CD8-positive, alpha-beta memory T cell (primary cell): ENCODE measurements at places on chromosomes 6 and 20. TPM values are rescaled to one million over a fixed set of nuclear protein-coding genes. Genes with fewer than 3 reads are reported as not detected.
A peak's percentile ranks its signal among the peaks of the same experiment; 100 is the strongest.

CITED2 gene
- total RNA-seq, result 68.6 TPM

PPP1R14C gene
- 1.6 TPM for total RNA-seq

GLP1R gene
- total RNA-seq, result not detected

DNA sequence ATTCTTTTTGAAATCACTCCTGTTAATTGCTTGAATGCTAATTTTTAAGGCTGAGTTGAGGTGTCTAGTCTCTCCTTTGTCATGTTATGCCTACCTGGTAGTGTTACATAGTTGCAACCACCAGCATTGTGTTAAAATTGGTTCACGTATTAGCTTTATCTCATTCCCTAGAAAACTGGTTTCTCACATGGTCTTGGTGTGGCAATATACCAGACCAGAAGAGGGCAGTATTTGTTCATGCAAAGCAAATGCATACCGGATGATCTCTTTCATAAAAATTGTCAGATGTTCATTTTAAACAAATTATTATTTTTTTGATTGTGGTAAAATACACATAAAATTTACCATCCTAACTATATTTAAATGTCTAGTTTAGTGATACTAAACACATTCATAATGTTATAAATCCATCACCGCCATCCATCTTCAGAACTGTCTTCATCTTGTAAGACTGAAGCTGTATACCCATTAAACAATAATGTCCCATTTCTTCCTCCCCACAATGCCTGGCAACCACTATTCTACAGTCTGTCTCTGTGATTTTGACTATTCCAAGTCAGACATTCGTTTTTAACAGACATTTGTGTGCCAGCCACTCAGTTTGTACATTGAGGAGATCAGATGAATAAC, 92.8 kb downstream of the ATRN start:
- DNase-seq, result peak; percentile 8
- H3K4me3 ChIP-seq, result no peak overlapping the region
- no peaks in the 10 kb centered on the region for H3K4me1 ChIP-seq
- H3K27ac ChIP-seq, result no peak overlapping the region
- H3K27me3 ChIP-seq, result no peaks in the 10 kb centered on the region
- no peaks in the 10 kb centered on the region for H3K36me3 ChIP-seq

DNA sequence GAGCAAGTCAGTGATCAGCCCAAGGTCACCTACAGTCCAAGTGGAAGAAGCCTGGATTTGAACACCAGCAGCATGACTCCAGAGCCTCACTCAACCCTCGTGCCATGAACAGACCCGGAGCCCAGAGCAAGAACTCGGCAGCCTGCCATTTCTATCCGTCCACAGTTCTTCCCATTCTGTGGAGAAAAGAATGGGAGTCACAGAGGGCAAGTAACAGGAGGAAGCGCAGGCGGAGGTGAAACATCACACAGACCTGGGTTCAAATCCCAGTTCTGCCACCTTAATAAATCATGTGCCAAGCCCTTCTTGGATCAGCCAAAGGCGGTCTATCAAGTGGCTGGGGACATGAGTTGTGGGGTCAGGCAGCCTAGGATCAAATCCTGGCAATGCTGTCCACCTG, 4.3 kb downstream of the PREX1 start:
- peaks cover 67% of the 10 kb centered on the region for H3K4me1 ChIP-seq
- DNase-seq, result no peak
- H3K36me3 ChIP-seq, result no peaks in the 10 kb centered on the region
- no peaks in the 10 kb centered on the region for H3K27me3 ChIP-seq

GRCh38 chr6:37630281-37630799, 67.3 kb downstream of the MDGA1 start:
- H3K4me3 ChIP-seq, result no peak overlapping the region
- no peak for DNase-seq
- no peak overlapping the region for H3K27ac ChIP-seq
- no peaks in the 10 kb centered on the region for H3K4me1 ChIP-seq
- H3K36me3 ChIP-seq, result no peaks in the 10 kb centered on the region
